ENCODE measurements at places on chromosomes 1 and 21.

- no peak for DNase-seq
These were observed 278.3 kb upstream of the NRIP1 start for GRCh38 chr21:15343066-15343465.

GRCh38 chr1:103937763-103938357 is 188.2 kb downstream of the AMY1C start:
- DNase-seq: no peak

GRCh38 chr1:61659061-61659460 is 65.9 kb downstream of the TM2D1 start:
- no peak for DNase-seq

GRCh38 chr1:236393681-236394481 is at the start of gene EDARADD:
EDARADD (plus strand) TSS chr1:236394286; CDS start chr1:236394445, 159 bp downstream.
- no peak for DNase-seq

DNA sequence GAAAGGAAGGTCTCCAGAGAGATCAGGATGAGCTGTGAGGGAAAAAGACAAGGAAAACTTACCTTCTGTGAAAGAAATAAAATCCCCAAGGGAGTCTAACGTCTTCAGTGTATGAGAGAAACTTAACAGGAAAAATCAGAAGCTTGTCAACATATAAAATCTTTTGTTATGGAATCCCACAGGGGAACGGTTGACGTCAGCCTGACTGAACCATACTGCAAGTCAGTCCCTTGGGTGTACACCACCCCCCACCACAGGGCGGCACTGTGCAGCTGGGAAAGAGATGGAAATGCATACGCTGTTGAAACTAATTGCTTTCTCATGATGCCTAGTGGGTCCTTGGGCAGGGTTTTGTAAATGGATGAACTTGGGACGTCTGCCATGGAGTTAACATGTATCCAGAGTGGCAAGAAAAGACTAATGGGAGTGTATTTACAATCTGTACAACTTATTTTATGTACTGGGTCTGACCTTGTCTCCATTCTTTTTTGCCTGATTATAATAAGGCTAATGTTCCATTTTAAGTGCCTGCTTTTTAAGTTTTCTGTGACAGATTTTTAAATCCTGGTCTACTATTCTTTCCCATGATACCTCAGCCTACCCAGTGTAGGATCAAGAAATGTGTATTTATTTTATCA is 22.7 kb downstream of the UTP25 start:
- DNase-seq: peak; percentile 28

GRCh38 chr1:37070126-37070525 is 35.8 kb upstream of the GRIK3 start:
- DNase-seq: no peak

DNA sequence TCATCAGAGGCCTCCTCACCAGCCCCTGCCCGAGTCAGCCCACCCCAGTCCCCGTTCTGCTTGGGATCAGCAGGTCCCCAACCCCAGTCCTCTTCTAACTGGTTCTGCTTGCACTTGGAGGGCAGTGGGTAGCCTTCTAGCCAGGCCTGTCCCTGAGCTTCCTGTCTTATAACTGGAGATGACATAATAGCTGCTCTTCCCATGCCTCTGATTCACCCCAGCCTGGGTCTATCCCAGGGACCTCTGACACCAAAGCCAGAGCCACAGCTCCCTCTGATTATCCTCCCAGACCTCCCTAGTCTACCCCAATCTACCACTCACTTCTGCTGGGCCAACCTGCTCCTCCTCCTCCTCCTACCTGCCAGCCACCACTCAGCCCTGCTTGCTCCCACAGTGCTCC is 31.4 kb downstream of the IQGAP3 start:
- no peak for DNase-seq

DNA sequence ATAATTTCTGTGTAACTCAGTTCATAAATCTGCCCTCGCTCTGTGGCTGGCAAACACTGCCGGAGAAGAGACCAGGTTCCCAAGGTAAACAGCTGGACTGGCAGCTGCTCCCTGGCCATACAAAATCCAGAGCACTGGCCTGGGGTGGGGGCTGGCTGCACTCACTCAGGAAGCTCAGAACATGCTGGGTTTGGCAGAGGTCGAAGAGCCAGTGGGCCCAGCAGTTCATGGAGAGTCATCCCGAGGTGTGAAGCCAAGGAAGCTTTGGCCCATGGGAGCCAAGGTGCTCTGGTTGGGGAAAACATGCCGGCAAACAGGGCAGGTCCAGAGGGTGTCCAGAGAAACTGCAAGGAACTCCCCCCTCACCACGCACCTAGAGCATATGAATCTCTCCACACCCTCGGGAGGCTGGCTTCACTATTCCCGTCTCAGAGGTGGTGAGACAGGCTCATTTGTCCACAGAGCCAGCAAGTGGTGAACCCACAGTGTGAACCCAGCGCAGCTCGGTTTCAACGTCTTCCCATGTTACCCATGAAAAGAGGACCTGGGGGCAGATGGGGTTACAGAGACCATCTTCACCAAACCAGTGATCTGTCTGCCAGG is 102.4 kb downstream of the DMRTB1 start:
- no peak for DNase-seq

DNA sequence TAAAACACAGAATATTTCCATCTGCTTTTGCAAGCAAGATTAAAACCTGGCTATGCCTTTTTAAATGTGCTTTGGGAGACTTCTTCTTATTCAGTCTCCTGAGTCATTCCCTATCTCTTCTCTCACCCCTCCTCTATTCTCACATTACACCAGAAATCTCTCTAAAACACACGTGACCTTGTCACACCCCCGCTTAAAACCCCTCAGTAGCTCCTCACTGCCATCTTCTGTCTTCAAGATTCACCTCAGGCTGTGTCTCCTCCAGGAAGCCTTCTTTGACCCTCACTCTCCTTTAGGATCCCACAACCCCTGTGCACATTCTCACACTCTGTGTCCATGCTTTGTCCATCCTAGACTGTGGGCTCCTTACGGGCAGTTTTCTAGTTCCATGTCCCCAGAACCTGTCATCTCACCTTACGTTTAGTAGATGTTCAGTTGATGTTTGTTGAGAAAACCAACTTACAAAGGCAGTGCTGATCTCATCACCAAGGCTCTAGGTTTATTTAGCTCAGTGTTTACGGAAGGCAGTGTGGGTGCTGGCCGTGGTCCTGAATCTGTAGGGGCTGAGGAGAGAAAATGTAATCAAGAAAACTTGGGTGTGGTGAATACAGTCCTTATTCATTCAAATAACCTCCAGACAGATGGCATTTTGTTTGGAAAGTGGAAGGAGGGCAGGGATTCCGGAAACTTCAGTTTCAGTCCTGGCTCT is 143.5 kb downstream of the DMRTA2 start:
- DNase-seq: peak; percentile 12

GRCh38 chr1:37035796-37036666 is 1.7 kb upstream of the GRIK3 start:
- DNase-seq: no peak

DNA sequence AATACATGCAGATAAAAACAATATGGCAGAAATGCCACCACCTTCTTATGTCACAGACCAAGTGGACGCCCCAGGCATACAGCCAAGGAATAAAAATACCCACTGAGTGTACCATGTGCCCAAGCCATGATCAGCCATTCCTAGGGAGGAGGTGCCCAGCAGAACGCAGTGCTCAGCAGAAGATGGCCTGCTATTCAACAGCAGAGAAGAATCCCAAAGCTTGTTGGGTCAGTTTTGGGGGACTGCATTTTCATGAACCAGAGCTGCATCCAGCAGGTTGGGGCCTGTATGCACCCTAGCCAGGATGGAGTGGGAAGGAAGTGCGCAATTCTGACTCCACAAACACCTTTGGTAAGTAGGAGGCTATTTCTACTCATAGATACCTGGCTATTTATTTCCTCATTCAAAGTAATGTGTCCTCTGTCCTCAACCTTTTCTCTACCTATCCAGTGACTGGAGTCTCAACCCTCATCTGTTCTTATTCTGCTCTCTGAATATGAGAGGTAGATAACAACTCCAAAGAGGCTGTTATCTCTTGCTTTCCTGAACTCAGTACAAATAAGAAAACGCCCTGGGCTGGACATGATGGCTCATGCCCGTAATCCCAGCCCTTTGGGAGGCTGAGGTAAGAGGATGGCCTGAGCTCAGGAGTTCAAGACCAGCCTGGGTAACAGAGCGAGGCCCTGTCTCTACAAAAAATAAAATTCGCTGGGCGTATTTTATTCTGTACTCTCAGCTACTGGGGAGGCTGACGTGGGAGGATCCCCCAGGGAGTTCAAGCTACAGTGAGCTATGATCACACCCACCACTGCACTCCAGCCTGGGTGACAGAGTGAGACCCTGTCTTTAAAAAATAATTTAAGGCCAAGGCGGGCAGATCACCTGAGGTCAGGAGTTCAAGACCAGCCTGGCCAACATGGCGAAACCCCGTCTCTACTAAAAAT is 2.5 kb upstream of the PLEKHM2 start:
- no peak for DNase-seq

GRCh38 chr21:42360317-42360716 is 6.0 kb downstream of the TFF1 start:
- DNase-seq: no peak

- no peak for DNase-seq
These were observed 4.6 kb upstream of the GMEB1 start for GRCh38 chr1:28663871-28664470.

GRCh38 chr1:217482356-217483102 is 148.4 kb downstream of the GPATCH2 start:
- no peak for DNase-seq

DNA sequence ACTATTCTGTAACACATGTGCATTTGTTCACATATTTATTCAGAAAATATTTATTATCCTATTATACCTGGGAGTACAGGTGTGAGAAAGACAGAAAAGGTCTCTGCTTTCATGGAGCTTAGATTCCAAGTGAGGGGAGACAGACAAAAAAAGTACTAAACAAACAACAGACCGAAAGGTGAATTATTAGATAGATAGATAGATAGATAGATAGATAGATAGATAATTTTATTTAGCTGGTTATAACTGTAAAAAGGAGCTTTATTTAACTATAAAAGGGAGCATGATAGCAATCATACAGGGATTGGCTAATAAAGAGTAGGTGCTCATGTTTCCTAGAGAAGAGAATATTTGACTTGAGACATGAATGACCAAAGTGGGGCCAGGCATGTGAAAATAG is 119.4 kb downstream of the TNFSF18 start:
- DNase-seq: no peak

All from heart right ventricle (tissue), 16 donors.